Left colon (tissue), 2 donors: ENCODE measurements at places on chromosomes 3 and 15. TPM values are rescaled to one million over a fixed set of nuclear protein-coding genes. Genes with fewer than 3 reads are reported as not detected.

DNA sequence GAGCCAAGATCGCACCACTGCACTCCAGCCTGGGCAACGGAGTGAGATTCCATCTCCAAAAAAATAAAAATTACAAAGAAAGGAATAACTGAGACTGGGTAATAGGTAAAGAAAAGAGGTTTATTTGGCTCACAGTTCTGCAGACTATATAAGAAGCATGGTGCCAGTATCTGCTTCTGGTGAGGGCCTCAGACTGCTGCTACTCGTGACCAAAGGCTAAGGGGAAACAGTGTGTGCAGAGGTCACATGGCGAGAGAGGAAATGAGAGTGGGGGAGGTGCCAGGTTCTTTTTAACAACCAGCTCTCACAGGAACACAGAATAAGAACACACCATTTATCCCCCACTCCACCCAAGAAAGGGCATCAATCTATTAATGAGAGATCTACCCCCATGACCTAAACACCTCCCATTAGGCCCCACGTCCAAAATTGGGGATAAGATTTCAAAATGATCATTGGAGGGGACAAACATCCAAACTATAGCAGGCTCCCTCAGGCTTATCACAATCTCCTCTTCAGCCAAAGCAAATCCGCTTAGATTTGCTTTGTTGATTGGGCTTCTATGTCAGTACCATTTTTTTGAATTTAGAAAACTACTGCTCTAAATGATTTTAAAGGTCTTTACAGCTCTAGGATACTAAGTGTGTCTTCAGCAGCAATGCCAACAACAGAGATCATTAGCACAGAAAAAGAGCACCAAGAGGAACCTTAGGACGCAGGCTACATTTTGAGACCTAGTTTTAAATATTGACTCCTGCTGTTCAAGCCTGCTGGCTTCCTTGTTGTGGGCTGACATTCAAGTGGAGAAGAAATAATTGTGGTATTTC, 84.2 kb upstream of the TBL1XR1 start:
- DNase-seq, result no peak

- DNase-seq, result no peak
Observed at GRCh38 chr3:146019508-146019907, 141.5 kb downstream of the PLOD2 start.

GRCh38 chr3:43785551-43785950, 94.8 kb downstream of the ABHD5 start:
- no peak for DNase-seq

SLC28A2 gene
- total RNA-seq, result 39.0 TPM

PLCB2 gene
- total RNA-seq, result 6.0 TPM

DNA sequence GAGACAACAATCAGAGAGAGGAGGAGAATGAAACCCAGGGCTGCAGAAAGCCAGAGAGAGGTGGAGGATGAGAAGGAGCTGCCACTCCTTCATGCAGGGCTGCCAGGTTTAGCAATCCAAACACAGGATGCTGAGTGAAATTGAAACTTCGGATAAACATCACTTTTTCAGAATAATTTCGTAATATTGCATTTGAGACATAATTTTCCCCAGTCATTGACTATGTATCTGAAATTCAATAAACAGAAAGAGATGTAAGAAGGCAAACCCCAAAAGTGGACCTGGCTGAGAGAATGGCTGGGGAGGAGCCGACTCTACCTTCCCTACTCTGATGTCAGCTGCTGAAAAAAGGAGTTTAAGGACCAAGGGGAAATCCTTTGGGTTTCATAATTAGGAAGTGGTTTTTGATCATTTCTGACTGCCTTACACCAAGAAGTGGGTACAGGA, 33.8 kb downstream of the SLC9A9 start:
- no peak for DNase-seq

DNA sequence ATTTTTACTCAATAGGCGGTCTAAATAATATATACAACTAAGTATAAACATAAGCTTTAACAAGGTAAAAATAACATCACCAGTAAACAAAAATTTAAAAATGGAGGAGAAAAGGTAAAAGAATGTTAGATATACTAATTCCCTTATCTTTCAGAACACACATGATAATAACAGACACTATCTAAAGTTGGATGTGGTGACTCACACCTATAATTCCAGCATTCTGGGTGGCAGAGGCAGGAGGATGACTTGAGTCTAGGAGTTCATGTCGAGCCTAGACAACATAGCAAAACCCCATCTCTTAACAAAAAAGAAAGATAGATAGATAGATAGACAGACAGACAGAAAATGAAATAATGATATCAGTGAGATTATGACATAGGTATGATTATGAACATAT, 85.1 kb downstream of the STAG1 start:
- no peak for DNase-seq

DNA sequence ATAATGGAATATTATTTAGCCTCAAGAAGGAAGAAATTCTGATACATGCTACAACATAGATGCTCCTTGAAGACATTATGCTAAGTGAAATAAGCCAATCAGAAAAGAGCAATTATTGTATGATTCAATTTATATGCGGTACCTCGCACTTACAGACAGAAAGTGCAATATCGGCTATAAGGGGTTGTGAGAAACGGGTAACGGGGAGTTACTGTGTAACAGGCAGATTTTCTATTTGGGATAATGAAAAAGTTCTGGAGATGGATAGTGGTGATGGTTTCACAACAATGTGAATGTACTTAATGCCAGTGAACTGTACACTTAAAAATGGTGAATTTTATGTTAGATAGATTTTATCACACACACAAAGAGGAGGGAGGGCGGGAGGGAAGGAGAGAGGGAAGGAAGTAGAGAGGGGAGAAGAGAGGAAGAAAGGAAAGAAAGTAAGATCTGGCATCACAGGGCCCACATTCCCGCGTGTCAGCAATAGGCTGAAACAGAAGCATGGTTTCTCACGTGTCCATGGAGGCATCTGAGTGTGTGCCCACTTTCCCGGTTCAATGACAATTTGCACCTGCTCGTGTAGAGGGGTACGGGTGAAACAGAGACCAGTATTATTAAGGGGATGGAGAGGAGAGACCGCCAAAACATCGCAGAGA, 700 bp upstream of the BLM start:
- DNase-seq, result no peak

- no peak for DNase-seq
Observed at GRCh38 chr3:16289144-16289889, 24.3 kb downstream of the OXNAD1 start.

- no peak for DNase-seq
Observed at GRCh38 chr15:52338058-52338457, 42.5 kb upstream of the MYO5C start.

DNA sequence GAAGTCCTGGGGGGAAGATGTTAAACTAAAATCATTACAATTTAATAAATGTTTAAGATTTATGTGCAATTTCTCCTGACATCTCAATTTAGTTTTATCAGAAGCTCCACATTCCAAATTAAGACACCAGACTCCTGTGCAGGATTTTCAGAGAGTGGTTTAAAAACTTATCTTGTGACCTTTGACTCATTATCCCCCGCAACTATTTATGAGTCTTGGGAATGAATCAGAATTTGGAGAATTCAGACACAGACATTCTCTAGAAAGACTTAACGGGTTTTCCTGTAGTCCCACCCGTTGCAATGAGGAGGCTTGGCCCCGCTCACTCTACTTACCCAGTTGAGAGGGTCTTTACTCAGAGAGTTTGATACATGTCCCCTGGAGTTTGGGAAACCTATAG, 7.1 kb downstream of the OR5K2 start:
- DNase-seq, result no peak

GRCh38 chr3:24736701-24737100, 242.1 kb upstream of the THRB start:
- no peak for DNase-seq

DNA sequence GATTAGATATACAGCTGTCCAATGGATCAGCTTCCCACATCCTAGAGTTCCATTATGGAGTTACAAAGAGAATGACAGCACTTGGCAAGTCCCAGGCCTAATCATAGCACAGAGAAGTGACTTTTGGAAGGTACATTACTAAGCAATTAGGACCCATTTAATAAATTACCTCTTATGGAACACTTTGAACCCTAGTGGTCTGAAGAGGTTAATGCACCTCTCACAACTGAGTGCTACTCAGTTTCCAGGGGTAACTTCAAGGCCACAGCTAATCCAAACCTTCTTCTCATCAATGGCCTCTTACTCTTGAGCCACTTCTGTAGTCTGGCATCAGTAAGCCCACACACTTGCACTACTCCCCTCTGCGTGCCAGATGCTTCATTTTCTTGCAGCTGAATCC, 34.9 kb upstream of the MEIS2 start:
- DNase-seq, result no peak

GRCh38 chr15:29826908-29827820, 4.9 kb upstream of the TJP1 start:
- no peak for DNase-seq

DNA sequence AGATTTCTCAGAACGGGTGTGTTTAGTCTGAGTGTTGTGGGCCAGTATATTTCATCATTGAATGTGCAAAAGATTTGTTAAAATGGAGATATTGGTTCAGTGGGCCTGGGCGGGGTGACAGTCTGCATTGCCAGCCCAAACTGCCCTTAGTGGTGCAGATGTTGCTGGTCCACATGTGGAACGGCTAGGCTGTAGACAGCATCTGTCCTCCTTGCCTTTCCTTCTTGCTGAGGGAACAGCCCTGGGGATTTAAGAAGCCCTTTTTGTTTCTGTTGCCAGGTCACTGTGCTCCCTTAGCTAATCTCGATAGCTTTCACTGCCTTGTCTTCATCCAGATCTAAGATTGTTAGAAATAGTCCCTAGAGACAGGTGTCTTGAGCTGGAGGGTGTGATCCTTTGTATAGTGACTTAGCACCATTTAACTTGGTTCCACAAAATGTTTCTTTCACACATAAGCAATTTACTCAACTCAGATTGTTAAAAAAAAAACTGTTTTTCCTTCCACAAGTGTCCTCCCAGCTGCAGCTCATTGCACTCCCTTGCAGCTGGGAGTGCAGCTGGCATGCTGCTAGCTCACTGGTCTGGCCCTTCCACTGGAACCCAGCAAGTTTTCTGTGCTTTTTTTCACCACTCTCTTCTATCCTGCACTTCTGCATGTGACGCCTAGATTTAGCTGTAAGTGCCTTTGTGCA, 37.5 kb downstream of the GAP43 start:
- no peak for DNase-seq

DNA sequence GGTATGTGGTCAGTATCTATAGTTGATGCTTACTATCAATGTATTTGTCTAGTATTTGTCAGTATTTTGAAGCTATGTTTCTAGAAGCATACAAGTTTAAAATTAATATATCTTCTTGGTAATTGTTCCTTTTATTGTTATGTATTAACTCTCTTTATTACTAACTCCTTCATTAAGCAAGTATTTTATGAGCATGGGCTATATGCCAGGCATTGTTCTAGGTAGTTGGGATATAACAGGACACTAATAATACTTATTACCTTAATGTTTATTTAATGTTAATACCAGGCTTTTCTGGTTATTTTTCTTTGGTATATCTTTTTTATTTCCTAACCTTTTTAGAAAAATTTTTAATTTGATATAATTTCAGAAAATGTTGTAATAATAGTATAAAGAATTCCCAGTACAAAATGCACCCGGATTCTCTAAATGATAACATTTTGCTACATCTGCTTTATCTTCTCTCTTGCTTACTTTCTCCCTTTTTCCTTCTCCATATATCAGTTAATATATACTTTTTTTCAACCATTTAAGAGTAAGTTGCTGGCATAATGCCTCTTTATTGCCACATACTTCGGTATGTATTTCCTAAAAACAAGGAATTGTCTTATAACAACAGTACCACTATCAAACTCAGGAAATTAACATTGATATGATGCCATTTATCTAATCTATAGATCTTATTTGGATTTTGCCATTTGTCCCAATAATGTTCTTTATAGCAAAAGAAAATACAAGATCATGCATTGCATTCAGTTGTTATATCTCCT, 30.9 kb downstream of the LRRC49 start:
- no peak for DNase-seq

- DNase-seq, result no peak
Observed at GRCh38 chr15:37940876-37941275, 6.4 kb downstream of the TMCO5A start.

COL7A1 gene
- total RNA-seq, result 4.5 TPM

LAMB2 gene
- 102 TPM for total RNA-seq

DNA sequence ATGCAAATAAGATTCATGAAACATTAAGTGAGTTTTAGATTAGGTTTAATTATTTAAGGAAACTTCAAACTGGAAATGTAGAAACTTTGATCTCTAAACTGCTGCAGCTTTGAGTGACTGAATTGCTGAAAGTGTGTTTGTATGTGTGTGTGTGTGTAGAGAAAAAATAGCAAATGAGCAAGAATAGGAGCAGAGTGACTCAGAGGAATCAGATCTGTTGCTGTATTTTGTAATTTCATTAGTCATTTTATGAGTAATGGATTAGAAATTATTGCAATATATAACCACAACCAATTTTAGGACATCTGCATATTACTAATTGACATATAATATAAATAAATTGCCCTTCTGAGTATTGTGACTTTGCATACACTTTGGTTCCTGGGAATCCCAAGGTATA, 52.8 kb upstream of the SLC9A9 start:
- no peak for DNase-seq

DNA sequence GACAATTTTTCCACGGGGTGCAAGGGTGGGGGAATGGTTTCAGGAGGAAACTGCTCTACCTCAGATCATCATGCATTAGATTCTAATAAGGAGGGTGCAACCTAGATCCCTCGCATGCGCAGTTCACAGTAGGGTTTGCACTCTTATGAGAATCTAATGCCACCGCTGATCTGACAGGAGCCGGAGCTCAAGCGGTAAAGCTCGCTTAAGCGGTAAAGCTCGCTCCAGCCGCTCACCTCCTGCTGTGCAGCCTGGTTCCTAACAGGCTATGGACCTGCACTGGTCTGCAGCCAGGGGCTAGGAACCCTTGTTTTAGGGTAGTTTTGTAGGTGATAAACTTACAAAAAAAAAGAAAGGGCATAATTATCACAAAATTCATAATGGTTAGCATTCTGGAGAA, 53.9 kb upstream of the RYR3 start:
- no peak for DNase-seq

SLC51A gene
- 86.3 TPM for total RNA-seq

DAZL gene
- total RNA-seq, result not detected

FBXL22 gene
- 5.4 TPM for total RNA-seq

GRCh38 chr3:134294302-134295280, 43.9 kb upstream of the RYK start:
- DNase-seq, result no peak

GRCh38 chr3:138370321-138370720, 21.9 kb downstream of the MRAS start:
- DNase-seq, result no peak

GRCh38 chr15:59373215-59373614, 544 bp upstream of the MYO1E start:
- DNase-seq, result no peak

EHHADH gene
- total RNA-seq, result 43.8 TPM
